ENCODE measurements at places on chromosomes 3 and 15.

- DNase-seq = no peak
Observed at GRCh38 chr3:64443546-64444381, 218.5 kb upstream of the PRICKLE2 start.

DNA sequence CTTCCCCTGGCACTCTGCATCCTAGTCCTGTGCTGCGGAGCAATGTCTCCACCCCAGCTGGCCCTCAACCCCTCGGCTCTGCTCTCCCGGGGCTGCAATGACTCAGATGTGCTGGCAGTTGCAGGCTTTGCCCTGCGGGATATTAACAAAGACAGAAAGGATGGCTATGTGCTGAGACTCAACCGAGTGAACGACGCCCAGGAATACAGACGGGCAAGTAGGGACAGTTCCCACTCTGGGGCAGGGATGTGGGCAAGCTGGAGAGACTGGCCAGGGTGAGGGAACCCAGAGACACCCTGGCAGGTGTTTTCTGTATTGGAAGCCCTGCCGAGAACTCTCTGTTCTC, 247 bp downstream of the FETUB start:
- no peak for DNase-seq

DNA sequence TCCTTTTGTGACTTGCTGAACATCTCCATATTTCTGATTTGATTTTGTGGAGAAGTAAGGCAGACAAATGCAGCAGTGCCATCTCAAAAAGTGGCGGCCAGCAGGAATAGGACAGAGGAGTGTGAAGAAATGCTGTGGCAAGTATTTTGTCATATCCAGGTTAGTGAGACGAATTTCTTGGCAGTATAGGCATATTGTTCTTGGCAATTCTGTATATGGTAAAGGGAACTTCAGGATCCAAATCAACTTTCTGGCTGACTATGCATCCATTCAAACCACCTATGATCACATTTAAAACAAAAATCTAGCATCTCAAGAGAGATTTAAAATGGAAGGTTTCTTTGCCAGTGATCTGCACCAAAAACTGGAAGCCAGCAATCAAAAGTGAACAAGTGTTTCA, 228.0 kb downstream of the DTWD1 start:
- DNase-seq = no peak

DNA sequence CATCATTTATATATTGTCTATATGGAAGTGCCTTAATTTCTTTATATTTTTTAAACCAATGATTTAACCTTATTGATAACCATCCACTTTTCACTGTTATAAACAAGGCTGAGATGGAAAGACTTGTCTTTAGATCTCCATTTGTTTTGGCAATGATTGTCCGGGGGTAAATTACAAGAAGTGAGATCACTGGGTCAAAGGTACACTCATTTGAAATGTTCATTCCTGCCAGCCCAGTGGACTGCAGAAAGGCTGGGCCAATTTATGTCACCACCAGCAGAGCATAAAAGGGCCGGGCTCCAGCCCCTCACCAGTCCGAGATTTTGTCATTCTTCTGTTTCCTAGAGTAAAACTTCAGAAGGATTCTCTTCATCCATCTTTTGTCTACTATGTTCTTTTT, 93.6 kb upstream of the NEO1 start:
- no peak for DNase-seq

- peak; percentile 38 for DNase-seq
Observed at GRCh38 chr3:16512435-16513140, 911 bp downstream of the RFTN1 start.

DNA sequence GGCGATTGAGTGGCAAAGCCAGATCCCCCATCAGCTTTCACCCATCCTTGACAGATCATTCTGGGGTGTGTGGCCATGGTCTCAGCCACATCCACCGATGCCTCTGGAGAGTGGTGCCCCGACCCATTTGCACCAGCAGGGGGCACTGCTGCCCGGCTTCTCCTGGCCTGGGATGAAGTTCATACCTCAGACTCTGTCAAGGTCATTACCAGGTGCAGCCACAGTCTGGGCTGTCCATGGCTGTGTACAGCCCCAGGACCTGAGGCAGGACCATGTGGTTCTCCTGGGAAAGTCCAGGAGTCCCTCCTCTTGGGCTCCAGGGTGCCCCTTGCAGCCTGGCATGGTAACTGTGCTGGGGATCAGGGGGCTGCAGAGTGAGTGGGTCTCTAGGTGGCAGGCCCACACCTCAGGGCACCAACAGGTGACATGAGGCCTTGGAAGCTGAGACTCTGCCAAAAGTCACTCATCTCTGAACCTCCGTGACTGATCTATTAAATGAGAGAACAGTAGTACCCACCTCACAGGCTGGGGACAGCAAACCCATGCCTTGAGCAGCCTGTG, 67.2 kb downstream of the CACNA2D2 start:
- DNase-seq = peak; percentile 63

- no peak for DNase-seq
Observed at GRCh38 chr3:122993124-122993978, 34.2 kb downstream of the SEMA5B start.

Measured in T-helper 2 cell (primary cell).